M059J (cell line): ENCODE measurements at places on chromosomes 12 and 14. TPM values are rescaled to one million over a fixed set of nuclear protein-coding genes. Genes with fewer than 3 reads are reported as not detected.
A peak's percentile ranks its signal among the peaks of the same experiment; 100 is the strongest.

GRCh38 chr12:111840807-111841206, 1.2 kb upstream of the MAPKAPK5 start:
- no peak for DNase-seq

- peak; percentile 79 for DNase-seq
Observed at GRCh38 chr14:92728759-92729364, 19.6 kb downstream of the LGMN start.

GRCh38 chr12:103821773-103822172, 19.3 kb downstream of the NT5DC3 start:
- peak; percentile 46 for DNase-seq

GRCh38 chr14:104196461-104197140, 58.2 kb downstream of the KIF26A start:
- DNase-seq, result no peak

DNA sequence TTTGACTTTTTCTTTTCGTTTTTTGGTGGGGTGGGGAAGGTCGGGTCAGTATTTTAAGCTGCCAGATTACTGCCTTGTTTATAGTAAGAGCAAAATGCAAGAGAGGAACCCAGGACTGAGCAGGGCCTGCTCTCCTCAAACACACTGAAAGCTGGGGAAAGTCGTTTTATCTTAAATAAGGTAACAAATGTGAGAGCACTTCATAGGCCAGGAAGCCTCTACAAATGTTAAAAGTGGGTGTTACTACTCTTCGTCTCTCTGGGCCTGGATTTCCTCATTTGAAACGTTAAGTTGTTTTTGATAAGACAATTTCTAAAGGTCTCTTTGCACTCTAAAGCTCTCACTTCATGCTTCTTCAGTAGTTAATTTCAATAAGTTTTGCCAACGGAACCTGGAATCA, 33.8 kb downstream of the PLEKHG7 start:
- no peak for DNase-seq

- DNase-seq, result no peak
Observed at GRCh38 chr12:92338102-92338501, 192.5 kb upstream of the BTG1 start.

DNA sequence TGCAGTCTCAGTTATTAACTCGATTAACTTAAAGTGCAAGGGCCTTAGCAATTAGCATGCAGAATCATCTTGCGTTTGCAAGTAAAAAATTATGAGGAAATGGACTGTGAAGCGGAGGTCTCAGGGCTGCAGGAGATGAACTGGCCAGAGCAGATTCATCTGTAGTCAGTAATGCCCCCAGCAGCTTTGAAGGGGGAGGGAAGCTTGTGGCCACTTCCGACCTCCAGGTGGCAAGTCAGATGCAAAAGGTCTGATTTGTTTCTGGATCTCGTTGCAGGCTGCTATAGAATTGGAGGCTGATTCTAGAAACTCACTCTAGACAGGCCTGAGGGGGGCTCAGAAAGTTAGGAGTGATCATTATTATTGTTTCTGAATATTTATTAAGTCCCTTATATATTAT, 107.4 kb upstream of the RGS6 start:
- no peak for DNase-seq

DNA sequence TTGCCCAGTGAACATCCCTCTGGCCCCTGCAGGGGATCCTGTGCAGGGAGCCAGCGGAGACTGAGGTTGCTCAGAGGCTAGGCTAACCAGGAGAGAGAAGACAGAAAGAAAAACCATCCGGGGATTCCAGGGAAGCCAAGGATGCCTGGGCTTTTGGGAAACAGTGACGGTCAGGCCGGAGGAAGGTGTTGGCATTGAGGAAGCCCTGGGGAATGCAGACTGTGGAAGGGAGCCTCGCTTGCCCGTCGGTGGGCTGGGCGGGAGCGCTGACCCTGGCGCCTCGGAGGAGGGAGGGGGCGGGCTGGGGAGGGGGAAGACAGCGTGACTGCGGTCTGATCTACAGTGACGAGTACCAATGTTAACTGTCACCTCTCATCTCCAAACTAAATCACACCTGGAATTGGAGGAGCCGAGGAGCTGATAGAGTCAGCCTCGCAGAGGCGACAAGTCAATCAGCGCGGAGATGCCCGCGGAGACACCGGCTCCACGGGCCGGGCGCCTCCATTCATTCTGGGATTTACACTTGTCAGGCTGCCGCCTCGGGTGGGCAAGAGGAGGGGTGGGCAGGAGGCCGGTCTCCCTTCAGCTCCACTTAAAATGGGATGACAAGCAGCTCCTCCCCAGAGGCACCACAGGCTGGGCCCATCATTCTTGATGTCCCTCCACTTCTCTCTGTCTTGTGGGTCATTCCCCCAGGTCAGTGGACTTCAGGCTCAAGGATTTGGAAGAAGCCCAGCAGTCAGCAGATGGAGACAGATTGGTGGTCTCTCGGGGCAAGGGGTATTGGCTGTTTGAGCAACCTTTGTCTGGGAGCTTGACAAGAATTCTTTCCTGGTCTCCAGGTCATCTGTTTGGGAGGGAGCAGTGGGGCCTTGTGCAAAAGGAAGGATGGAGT, 20.4 kb upstream of the GPATCH2L start:
- no peak for DNase-seq

DNA sequence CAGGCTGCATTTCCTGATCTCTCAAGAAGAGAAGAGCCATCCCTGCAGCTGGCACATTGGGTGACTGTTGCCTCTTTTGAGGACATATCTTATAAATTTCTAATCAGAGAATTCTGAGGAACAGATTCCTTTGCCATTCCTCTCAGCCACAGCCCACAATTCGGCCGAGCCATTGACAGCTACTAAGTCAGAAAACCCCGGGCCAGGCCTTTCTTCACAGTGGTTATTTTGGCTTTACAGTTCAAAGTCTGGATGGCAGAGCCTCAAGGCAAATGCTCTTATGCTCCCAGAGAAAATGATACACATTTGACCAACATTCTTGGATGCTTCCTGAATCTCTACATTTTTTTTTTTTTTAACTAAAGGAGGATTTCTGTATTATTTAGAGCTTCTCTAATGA, 138.4 kb upstream of the FRMD6 start:
- peak; percentile 89 for DNase-seq

DNA sequence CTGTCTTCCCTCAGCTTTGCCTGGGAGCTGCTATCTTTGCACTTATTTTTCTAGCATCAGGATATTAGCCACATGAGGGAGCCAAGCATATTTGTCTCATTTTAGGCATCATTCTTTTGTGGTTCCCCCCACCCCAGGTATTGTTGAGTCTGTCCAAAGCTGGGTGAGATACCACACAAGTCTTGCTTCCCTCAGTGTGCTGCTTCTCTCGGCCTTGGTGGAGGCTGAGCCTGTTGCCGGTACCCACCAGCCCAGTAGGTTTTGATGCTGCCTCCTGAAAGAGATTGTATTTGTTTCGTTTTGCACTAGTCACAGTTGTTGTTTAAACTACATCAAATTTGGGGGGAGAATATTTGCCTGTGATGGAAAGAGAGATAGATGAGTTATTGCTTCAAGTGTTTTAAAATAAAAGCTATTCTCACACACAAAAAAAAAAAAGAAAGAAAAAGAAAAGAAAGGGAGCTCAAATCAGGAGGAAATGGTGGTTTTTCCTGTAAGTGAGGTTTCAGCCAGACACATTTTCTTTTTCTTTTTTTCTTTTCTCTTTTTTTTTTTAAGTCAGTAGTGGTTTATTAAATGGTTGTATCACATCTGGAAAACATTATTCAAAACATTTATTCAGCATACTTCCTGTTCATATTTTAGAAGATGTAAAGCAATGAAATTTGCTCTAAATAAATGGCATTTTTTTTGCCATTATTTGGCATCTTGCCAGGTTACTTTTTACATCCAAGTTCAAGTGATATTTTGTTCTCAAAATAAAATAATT, 58.5 kb downstream of the SLC4A8 start:
- DNase-seq, result no peak

- no peak for DNase-seq
Observed at GRCh38 chr12:21985155-21985554, 43.9 kb upstream of the ABCC9 start.

GRCh38 chr12:12558291-12558690, 4.4 kb downstream of the DUSP16 start:
- no peak for DNase-seq

GRCh38 chr12:60172266-60173211, 576.7 kb downstream of the SLC16A7 start:
- DNase-seq, result peak; percentile 52

DNA sequence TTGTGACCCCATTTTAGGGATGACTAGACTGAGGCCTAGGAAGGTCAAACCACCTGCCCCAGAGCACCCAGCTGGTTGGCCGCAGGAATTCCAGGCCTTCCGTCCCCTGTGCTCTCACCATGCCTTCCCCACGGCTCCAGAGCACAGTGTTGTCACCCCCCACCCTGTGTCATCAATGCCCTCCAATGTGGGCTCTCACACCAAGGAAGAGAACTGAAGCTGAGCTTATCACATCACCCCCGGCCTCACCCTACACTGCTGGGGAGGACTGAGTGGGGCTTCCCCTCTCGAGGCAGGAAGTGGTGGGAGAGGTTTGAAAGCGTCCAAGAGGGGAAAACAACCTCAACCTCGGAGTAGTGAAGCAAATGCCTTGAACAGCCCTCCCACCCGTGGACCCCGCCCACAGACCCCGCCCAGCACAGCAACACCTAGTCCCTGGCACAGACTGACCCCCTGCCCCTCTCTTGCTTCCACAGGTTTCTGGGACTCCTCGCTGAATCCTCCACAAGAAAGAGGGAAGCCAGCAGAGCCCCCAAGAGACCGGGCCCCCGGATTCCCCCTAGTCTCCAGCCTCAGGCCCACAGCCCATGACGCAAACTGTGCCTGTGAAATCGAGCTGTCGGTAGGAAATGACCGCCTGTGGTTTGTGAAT, 97.2 kb downstream of the LGMN start:
- DNase-seq, result no peak

GRCh38 chr12:86137936-86138335, 118.3 kb downstream of the MGAT4C start:
- DNase-seq, result peak; percentile 77

GRCh38 chr12:88188180-88188579, 46.1 kb downstream of the TMTC3 start:
- DNase-seq, result peak; percentile 50

- no peak for DNase-seq
Observed at GRCh38 chr12:31644536-31644935, 15.0 kb upstream of the ETFBKMT start.

- no peak for DNase-seq
Observed at GRCh38 chr12:49068879-49069506, 786 bp downstream of the RHEBL1 start.

DNA sequence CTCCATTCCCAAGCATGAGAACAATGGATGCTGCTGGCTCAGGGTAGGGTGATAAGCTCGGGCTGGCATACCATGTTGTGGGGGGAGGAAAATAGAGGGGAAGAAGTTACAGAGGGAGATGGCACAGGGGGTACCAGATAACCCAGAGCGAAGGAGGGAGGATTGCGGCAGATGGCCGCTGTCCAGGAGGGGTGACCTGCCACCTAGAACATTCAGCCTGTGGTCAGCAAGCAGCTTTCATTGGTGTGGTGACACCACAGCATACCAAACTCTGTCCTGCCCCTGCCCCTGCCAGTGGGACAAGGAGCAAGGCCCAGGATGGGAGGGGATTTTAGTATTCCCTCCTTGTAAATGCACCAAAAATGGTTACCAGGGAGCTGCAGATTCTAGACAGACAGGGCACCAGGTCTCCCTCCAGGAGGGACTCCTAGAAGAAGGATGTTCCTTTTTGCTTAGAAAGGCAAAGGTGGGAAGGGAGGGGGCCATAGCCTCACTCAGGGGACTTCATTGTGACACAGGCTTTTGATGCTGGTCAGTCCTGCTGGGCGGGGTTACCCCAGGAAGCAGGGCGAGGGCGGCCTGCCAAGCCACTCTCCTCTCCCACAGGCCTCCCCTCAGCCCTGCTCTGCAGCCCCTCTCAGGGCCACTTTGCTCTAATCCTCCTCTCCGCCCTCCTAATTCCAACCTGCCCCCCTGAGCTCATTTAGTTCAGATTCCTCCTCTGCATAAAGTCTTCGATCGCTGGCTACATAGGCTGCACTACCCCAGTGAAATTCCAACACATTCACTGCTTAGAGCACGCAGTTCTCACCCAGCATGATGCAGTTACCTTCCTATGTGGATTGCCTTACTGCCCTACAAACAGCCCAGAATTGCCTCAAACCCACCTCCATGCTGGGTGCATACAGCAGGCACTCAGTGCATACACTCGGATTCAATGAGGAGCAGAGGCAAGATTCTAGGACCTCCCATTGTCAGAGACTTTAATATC, 36.0 kb upstream of the PLEKHG6 start:
- DNase-seq, result peak; percentile 75

- no peak for DNase-seq
Observed at GRCh38 chr14:36086629-36087395, 89.7 kb downstream of the PTCSC3 start.

- no peak for DNase-seq
Observed at GRCh38 chr12:57216014-57216911, at the start of gene NXPH4. TSS of gene NXPH4 (plus strand) at chr12:57216794. CDS start at chr12:57216970, 176 bp downstream.

DNA sequence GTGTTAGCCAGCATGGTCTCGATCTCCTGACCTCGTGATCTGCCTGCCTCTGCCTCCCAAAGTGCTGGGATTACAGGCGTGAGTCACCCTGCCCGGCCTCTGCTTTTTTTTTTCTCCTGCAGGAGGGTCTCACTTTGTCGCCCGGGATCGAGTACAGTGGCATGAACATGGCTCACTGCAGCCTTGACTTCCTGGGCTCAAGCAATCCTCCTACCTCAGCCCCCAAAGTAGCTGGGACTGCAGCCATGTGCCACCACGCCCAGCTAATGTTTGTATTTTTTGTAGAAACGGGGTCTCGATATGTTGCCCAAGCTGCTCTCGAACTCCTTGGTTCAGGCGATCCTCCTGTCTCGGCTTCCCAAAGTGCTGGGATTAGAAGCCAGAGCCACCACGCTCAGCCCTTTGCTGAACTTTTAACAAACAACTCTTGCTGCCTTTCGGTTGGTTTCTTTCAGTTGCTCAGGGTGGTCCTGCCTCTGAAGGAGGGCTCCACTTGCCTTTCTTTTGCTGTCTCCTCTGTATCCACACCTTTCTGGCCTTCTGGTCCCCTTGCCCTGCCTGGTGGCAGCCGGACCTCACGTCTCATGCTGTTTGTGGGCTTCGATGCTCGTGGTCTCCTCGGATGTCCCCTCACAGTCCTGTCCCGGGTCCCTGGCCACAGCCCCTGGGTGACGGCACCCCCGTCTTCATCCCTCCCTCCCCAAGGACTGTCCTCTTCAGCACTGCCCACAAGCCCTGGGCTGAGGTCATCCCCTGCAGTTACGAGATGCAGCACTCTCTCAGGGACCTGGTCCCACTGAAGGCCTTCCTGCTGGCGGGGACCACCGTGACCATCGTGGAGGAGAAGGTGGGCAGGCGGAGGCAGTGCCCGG, 3.8 kb upstream of the B3GNT4 start:
- no peak for DNase-seq

- DNase-seq, result no peak
Observed at GRCh38 chr12:96170328-96170727, 23.8 kb upstream of the ELK3 start.

GRCh38 chr14:78450669-78451318, 280.6 kb downstream of the NRXN3 start:
- no peak for DNase-seq

The TTC6 gene
- total RNA-seq, result not detected in 2 replicates

The RNASE7 gene
- not detected in 2 replicates for total RNA-seq

The IKZF4 gene
- total RNA-seq, result 0.57 and 1.2 TPM in 2 replicates

The DBX2 gene
- total RNA-seq, result not detected in 2 replicates

The CCDC38 gene
- total RNA-seq, result not detected in 2 replicates

The MARK3 gene
- 27.2 and 40.0 TPM in 2 replicates for total RNA-seq

The PWP1 gene
- 61.4 and 76.0 TPM in 2 replicates for total RNA-seq

The KRT80 gene
- total RNA-seq, result 36.6 and 52.7 TPM in 2 replicates

The DCN gene
- 16.3 and 16.5 TPM in 2 replicates for total RNA-seq

The CCDC196 gene
- not detected in 2 replicates for total RNA-seq

The HHIPL1 gene
- 0.15 and 1.2 TPM in 2 replicates for total RNA-seq

The GLIPR1L1 gene
- not detected in 2 replicates for total RNA-seq

The CACNB3 gene
- 7.6 and 15.8 TPM in 2 replicates for total RNA-seq

The GPR65 gene
- total RNA-seq, result 0.05 TPM in 1 of 2 replicates, not detected in the other
